Cardiac septum (tissue), 1 donor: ENCODE measurements at places on chromosomes 2 and 18. TPM values are rescaled to one million over a fixed set of nuclear protein-coding genes. Genes with fewer than 3 reads are reported as not detected.
A peak's percentile ranks its signal among the peaks of the same experiment; 100 is the strongest.

Gene RRM2
- total RNA-seq, result 0.35 TPM

Gene GRP
- total RNA-seq, result not detected

Gene CHN1
- total RNA-seq, result 23.8 TPM

Gene EDAR
- total RNA-seq, result not detected

Gene MLPH
- 15.7 TPM for total RNA-seq

Gene HOXD1
- 0.59 TPM for total RNA-seq

GRCh38 chr2:207254591-207255464, 89.1 kb upstream of the KLF7 start:
- no peak for DNase-seq

DNA sequence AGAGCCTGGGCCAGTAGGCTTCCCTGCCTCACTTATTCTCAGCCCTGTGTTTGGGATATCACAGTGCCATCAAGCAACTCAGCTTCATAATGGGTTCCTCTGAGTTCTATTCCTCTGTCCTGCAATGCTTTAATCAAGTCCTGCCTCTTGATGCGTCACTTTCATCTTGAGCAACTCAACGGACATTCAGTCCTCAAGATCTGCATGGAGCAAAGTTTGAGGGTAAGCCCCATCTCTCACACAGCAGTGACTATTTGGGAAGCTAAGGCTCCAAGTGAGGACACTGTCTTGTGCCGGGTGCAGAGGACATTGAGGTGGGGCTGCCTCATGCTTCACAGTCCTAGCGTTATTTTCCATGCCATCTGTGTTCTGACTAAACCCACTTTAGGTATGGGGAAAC, 50.9 kb upstream of the PLB1 start:
- DNase-seq, result no peak

GRCh38 chr2:5540856-5541255, 151.3 kb upstream of the SOX11 start:
- no peak for DNase-seq

DNA sequence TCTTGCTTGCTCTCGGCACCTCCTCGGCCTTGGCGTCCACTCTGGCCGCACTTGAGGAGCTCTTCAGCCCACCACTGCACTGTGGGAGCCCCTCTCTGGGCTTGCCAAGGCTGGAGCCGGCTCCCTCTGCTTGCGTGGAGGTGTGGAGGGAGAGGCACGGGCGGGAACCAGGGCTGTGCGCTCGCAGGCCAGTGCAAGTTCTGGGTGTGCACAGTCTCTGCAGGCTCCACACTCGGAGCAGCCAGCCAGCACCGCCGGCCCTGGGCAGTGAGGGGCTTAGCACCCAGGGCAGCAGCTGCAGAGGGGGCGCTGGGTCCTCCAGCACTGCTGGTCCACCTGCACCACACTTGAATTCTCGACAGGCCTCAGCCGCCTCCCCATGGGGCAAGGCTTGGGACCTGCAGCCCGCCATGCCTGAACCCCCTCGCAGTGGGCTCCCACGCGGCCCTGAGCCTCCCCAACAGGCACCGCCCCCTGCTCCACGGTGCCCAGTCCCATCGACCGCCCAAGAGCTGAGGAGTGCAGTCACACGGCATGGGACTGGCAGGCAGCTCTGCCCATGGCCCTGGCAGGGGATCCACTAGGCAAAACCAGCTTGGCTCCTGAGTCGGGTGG, 411.2 kb upstream of the CHAC2 start:
- DNase-seq, result peak; percentile 72

DNA sequence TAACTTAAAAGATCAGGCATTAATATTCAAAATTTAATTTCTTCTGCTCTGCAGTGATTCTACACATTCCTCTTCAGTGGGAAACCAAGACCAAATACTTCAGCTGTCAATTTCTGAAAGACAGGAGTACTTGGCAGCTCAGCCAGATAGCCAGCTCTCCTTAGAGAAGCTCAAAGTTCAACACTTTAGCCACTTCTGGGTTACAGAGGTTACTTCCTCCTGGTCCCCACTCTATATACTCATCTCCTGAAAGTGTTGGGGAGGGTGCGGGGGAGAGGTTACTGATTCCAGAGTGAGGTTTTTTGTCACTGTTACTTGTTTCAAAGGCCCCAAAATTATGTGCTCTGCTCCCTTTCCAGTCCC, 4.1 kb downstream of the CYTIP start:
- no peak for DNase-seq

DNA sequence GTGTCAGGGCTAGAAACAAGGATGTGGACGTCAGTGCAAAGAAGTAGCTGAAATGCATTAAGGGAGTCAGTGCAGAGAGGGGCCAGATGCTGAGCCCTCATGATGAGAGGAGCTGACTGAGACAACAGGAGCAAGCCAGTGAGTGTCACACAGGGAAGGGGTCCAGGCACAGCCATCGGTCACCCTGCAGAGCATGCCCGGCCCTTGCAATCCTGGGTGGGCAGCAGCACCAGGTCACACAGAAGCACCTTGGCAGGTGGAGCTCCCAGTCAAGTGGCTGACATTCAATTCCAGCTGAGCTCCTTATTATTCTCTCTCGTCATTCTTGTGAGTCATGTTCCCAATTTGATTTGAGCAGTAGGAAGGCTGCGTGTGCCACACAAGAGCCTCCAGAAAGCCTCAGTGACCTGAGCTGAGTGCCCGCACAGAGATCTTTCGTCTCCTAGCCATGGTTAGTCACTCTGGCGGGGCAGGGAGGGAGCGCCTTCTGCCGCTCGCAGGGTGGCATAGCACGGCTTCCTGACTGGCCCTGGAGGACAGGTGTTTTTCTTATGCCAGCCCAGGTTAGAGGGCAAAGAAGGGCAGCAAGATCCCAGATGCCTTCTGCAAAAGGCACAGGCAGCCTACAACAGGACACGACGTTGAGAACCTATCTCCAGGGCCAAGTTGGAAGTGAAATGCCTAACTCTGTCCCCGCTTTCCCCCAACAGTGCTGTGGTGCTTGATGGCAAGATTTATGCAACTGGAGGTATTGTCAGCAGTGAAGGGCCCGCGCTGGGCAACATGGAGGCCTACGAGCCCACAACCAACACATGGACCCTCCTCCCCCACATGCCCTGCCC, 220.9 kb downstream of the ATAD2B start:
- DNase-seq, result peak; percentile 54

- DNase-seq, result no peak
Measured at GRCh38 chr2:71130905-71131244, 441 bp downstream of the MPHOSPH10 start.

DNA sequence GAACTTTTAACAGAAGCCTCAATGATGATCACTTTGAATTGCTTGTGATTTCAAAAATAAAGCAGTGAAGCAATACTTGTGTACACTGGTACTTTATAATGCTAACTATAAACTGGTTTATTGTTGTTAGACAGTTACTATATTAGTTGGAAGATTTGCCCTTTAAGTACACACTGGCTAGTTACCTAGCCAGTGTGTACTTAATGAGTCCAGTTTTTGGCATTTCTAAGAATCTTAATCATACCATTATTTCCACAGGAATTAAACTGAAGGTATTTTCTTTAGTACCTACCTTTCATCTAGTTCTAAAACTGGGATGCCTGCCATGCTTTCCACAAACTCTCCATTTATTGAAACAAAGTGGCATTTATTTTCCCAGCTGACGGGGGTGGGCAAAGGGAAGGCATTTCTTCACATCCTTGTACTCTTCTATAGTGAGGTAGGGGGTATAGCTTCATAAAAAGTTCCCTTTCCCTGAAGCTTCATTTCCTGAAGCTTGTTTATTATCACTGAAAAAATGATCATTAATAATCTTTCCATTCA, 49.9 kb downstream of the UGP2 start:
- no peak for DNase-seq

DNA sequence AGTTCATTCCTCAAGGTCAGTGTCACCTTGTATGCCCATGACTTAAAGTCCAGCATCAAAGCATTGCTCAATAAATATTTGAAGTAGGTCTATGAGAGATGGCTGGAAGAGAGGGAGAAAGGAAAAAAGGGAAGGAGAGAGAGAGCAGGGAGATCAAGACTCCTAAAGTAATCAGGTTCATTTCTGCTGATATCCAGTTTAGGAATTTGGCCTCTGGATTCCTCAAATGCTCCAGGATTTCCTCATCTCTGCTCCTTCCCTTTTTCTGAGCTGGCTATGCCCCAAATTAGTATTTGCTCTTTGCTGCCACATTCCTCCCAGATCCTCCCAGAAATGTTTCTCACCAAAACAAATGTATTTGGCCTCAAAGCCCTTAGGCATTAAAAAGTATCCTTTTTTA, 739.4 kb upstream of the CHAC2 start:
- no peak for DNase-seq

DNA sequence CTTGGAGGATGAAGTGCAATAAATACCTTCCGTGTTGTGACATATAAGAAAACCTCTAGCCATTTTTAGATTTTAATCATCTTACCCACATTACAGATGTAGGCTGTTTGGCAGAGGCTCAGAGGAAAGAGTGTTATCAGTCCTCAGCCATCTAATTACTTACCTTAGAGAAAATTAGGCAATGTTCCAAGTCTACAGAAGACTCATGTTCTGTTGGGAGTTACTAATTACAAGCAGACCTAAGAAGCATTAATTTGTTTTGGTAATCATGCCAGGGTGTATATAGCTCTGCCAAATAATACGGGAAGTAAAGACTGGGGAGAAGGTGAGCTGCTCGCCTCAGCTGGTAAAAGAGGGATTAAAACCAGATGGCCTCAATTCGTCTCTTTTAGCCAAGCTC, 125.8 kb upstream of the PGAP1 start:
- no peak for DNase-seq

- DNase-seq, result no peak
Measured at GRCh38 chr2:163753726-163754125, 17.9 kb upstream of the FIGN start.

- no peak for DNase-seq
Measured at GRCh38 chr2:104849618-104850141, 4.2 kb upstream of the POU3F3 start.

DNA sequence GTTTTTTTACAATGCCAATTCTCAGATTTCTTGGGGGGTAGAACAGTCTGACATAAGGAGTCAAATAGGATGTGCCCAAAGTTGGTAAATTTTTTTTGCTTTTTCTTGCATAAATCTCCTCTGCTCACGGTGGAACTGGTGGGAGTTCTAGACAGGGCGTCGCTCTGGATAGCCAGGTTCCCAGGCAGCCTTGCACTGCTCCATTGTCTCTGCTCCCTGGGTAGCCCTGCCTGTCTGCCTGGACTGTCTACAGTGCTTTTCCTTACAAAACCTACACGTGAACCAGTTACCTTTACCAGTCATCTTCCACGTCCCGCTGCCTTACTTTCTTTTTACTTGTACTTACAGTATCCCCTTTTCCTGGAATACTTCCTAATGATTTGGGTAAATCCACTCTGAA, 117.1 kb downstream of the ZNF407 start:
- no peak for DNase-seq

GRCh38 chr2:19461504-19462255, 103.3 kb upstream of the OSR1 start:
- DNase-seq, result no peak

DNA sequence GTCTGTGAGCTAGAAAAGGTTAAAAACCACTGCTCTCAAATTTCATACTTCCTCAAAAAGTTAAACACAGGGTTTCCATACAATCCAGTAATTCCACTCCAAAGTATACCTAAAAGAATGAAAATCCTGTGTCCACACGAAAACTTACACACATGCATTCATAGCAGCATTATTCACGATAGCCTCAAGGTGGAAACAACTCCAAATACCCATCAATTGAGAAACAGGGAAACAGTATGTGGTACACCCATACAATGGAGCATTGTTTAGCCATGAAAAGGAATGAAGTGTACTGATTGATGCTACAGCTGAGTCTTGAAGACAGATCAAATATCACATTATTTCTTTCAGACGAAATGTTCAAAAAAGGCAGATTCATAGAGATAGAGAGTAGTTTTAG, 36.7 kb downstream of the UXS1 start:
- no peak for DNase-seq

DNA sequence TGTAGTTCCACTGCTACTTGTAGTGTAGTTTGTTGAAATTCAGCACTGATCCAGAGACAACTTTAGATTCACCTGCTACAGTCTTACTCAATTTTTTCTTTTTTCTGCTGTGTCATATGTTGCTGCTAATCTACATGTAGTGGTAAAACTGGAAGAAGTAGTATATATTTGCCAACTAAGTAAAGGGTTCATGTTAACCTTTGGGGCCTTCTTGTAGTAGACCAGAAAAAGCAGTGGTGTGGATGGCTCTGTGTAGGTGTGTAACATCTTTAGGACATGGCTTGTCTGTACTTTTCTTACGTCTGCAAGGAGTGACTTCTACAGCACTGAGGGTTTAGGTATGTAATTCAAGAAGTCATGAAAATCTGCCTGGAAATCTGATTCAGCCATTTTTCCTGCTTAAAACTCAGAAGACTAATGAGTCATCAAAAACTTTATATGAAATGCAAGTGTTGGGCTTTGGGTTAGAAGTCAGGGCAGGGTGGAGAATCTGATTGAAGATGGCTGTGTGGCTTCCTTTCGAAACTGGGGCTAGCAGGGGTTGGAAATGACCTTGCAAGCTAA, 8.4 kb downstream of the PTPRM start:
- no peak for DNase-seq

- no peak for DNase-seq
Measured at GRCh38 chr2:42459296-42459695, 34.5 kb downstream of the KCNG3 start.
